ENCODE measurements at places on chromosomes 16 and 17. TPM values are rescaled to one million over a fixed set of nuclear protein-coding genes. Genes with fewer than 3 reads are reported as not detected.

The GNGT2 gene
- 11.0 TPM for polyA plus RNA-seq

The LRRC75A gene
- polyA plus RNA-seq: 1.3 TPM

The CCDC154 gene
- 0.41 TPM for polyA plus RNA-seq

DNA sequence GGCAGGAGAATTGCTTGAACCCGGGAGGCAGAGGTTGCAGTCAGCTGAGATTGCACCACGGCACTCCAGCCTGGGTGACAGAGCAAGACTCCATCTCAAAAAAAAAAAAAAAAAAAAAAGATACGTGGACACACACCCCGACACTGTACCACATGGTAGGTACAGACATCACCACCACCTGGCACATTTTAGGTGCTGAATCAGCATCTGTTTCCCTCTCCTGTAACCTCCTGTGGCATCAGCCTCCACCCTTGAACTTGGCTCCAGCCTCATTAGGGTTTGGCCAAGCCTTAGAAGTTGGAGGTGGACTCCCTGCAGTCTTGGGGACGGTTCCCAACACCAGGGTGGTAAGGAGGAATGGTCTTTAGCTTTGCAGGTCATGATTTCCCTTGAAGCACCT, 46.0 kb downstream of the XYLT1 start:
- no peak overlapping the region for H3K27ac ChIP-seq
- no peaks in the 10 kb centered on the region for H3K4me1 ChIP-seq
- H3K36me3 ChIP-seq: peaks cover 35% of the 10 kb centered on the region
- no peaks in the 10 kb centered on the region for H3K27me3 ChIP-seq

DNA sequence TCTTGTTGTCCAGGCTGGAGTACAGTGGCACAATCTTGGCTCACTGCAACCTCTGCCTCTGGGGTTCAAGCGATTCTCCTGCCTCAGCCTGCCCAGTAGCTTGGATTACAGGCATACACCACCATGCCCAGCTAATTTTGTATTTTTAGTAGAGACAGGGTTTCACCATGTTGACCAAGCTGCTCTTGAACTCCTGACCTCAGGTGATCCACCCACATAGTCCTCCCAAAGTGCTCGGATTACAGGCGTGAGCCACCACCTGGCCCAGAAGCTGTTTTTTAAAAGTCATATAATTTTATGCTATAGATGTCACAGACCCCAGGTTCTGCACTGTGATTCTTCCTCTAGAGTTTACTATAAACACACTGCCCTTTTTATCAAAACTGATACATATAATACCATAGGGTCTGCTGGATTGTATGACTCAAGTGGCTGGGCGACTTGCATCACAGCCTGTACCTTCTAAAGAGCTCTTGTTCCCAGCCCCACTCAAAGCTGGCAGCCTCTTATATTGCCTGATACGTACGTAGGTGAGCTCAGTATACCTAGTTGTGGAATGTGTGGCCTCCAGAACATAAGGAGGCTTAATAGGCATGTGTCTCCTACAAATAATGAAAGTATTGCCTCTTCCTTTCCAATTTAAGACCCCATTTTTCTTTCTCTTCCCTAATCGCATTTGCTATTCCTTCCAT, 295.8 kb downstream of the ZFHX3 start:
- no peak overlapping the region for H3K27ac ChIP-seq
- H3K27me3 ChIP-seq: no peaks in the 10 kb centered on the region
- DNase-seq: no peak
- H3K4me3 ChIP-seq: no peak overlapping the region
